ENCODE measurements at places on chromosomes 13 and 19. TPM values are rescaled to one million over a fixed set of nuclear protein-coding genes. Genes with fewer than 3 reads are reported as not detected.

DNA sequence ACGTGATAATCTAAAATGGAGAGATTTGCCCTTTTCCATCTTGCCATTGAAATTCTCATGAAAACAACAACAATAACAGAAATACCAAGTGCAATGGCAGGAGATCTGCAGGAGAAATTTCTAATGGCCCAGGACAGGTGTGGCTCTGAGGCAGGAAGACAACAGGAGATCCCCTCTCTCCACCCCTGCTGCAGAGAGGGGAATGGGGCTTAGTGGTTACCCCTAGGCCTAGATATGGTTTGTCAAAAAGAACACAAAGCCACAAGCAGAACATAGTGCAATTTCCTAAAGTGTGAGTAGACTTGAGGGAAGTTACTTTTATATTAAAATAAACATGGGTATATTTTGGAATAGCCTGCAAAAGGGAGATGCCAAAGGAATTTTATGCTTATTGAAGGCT, 369.5 kb downstream of the KCNRG start:
- no peak for DNase-seq

- no peak for DNase-seq
These were observed 89.7 kb upstream of the MCF2L start for GRCh38 chr13:112879283-112879833.

GRCh38 chr13:92346046-92346445, 880.6 kb upstream of the GPC6 start:
- DNase-seq: no peak

DNA sequence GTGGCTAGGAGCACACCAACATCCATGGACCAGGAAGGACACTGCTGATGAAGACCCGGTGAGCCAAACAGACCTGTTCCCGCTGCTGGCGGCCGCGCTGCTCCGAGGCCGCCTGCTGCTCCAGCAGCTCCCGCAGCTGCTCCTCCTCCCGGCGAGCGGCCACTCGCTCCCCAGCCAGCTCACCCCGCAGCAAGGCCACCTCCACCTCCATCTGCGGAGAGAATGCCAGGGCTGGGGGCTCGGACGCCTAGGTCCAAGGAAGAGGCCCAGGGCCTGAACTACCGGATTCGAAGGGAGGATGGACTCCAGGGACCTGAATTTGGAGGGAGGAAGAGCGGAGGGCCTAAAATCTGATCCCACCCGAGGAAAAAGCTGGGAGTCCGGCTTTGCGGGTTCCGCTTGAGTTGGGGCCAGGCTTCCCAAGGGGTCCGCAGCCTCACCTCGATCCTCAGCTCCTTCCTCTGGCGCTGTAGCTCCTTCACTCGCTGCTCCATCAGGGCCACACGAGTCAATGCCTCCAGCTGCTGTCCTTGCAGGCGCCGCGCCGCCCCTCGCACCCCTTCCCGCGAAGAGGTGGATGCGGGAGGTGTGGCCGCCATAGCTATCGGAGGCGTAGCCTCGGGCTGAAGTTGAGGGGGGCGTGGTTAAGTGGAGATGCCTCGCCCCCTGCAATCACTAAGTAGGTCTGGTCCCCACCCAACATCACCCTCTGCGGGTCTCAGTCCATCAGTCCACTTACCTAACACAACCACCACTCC, 2.7 kb downstream of the PHLDB3 start:
- no peak for DNase-seq

DNA sequence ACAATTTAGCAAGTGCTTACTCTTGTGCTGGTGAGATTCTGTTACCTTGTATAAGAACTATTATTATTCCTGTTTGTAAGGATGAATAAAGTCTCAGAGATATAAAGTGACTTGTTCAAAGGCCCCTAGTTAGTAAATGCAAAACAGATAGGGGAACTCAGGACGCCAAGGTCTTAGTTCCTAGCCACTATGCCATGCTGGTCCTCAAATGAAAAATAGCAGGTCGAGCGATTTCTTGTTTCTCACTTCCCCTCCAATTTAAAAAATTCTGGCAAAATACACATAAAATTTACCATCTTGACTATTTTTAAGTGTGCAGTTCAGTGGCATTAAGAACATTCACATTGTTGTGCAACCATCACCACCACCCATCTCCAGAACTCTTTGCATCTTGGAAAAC, 1.1 kb downstream of the TECR start:
- DNase-seq: no peak

DNA sequence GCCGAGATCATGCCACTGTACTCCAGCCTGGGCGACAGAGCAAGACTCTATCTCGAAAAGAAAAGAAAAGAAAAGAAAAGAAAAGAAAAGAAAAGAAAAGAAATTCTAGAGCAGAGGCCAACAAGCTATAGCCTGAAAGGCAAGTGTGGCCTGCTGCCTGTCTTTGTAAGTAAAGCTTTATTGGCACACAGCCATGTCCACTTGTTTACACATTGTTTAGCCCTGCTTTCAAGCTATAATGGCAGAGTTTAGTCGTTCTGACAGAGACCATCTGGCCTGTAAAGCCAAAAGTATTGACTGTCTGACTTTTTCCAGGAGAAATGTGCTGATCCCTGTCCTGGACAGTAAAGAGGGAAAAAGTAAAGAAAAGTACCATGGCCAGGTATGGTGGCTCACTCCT, 18.3 kb downstream of the NWD1 start:
- DNase-seq: no peak

DNA sequence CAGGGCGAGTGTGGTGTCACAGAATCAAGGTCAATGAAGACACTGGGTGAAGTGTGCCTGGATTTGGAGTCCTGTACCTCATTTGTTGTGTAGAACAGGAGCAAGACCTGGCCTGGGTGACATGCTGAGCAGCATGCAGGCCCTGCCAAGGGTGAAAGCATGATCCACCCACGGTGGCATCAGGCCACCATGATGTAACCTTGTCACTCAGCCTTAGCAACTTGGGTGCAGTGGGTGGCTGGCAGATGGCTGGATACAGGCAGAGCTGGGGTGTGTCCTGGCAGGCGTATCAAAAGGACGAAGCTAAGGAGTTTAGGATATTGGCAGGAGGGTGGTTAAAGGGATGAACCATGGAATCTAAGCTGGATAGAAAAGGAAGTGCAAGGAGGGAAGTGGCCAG, 10.3 kb downstream of the THSD1 start:
- DNase-seq: no peak

DNA sequence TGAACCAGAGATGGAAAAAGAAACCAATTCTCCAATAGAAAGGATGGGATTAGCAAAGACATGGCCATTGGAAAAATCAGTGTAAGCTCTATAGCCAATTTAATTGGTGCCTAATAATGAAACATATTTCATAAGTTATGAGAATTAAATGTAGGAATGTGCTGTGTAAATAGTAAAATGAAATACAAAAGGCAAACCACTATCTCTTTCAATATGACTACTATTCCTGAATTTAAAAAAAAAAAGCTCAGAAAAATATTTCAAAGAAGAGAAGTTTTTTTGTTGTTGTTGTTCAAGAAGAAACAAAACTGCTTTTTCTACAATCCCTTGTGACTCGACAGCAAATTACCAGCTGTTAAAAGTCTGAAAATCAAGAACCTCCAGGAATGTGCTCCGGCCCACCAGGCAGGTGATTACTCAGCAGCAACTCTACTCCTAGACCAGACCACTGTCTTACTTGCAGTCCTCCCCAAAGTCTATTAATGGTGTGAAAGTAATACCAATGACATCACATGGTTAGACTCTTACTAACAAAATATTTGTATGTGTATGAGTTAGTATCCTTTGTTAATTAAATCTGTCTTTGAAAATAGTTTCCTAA, 362.4 kb downstream of the KCTD12 start:
- no peak for DNase-seq

Gene RHPN2
- 22.2 TPM for total RNA-seq

DNA sequence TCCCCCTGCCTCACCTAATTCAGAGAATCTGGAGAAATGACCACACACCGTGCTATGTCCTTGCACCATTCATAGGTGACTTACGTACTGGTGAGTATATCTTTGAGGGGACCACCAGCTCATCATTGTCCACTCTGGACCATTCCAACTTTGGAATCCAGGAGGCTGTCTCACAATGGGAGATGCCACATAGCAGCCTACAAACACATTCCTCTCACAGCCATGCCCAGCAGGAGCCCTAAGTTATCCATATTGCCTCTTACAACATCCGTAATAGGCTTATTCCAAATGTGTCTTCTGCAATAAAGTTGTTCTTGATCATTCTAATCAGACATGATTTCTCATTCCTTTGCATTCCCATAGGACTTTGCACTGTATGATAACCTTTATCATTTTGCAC, 436.7 kb downstream of the EFNB2 start:
- DNase-seq: no peak

DNA sequence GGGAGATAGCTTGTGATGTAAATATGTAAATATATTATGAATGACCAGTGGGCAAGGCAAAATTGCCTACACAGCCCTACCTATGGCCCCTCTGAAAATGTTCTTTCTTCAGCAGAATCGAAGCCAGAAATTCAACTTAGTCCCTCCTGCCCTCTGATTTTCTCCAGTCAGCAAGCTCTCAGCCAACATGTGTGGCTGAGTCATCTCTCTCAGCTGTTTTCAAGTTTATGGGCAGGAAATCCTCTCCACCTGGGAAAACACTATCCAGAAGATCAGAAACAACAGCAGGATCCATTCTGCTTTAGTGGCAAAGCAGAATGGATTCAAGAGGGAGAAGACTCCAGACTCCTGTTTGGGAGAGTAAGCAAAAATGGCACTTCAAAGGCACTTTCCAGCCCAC, 8.9 kb upstream of the ZNF527 start:
- DNase-seq: no peak

DNA sequence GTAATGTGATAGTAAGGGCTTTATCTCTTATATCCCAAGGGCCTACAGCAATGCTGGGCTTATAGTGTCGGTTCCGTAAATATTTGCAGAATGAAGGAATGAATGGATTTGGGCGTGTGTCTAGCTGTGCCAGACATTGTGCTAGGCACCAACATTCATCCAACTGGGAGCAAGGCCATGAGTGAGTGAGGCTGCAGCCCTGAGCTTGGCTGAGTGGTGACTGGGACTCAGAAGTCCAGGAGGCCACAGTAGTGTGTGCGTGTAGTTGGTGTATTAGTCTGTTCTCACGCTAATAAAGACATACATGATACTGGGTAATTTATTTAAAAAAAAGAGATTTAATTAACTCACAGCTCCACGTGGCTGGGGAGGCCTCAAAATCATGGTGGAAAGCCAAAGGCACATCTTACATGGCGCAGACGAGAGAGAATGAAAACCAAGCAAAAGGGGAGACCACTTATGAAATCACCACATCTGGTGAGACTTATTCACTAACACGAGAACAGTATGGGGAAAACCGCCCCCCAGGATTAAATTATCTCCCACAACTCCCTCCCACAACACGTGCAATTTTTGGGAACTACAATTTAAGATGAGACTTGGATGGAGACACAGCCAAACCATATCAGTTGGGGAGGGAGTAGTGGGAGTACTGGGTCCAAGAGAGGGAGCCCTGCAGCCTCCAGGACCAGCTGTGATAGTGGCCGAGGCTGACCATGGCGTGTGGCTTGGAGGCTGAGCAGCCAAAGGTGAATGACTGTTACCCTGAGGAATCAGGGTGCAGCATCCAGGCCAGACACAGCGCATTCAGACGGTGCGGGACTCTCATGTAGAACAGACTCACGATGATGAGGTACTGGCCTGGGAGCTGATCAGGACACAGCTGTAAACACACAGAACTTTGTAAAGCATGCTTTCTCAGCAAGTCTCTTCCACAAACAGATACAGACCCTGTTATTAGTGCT, 104.6 kb downstream of the TEX26 start:
- no peak for DNase-seq

DNA sequence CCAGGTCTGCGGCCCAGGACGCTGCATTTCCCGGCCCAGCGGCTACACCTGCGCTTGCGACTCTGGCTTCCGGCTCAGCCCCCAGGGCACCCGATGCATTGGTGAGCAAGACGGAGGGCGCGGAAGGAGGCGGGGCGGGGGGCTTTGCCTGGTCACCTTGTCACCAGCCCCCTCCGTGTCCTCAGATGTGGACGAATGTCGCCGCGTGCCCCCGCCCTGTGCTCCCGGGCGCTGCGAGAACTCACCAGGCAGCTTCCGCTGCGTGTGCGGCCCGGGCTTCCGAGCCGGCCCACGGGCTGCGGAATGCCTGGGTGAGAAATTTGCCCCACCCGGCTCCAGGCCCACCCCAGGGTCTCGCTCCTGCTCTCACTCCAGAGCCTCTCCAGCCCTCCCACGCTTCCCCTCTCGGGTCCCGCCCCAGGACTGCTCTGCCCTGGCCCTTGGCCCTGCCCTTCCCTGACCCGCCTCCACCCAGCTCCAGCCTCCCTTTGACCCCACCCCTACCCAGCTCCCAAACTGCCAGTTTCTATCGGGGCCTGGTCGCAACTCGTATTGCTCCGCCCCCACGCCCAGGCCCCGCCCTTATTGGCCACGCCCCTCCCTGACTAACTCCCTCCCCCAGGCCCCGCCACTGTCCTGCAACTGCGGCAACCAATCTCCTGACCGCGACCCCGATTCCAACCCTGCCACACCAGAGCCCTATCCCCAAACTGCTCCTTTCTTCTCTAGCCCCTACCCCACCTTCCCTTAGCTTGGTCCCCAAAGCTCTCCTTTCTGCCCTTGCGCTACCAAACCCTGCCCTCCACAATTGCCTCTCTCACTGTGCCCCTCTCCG, 8.6 kb downstream of the LTBP4 start:
- no peak for DNase-seq

Gene NALCN
- total RNA-seq: 2.1 TPM

Gene FCGBP
- 2.5 TPM for total RNA-seq

Gene SCN1B
- total RNA-seq: 2.8 TPM

Gene IFI30
- total RNA-seq: 0.32 TPM

Gene FGF21
- not detected for total RNA-seq

- no peak for DNase-seq
These were observed 921.6 kb upstream of the PCDH20 start for GRCh38 chr13:62337109-62337880.

Gene RPL36
- total RNA-seq: 947 TPM

Gene DKKL1
- 9.9 TPM for total RNA-seq

Gene CERS1
- total RNA-seq: 9.4 TPM

Gene BORCS8
- 28.4 TPM for total RNA-seq

GRCh38 chr13:77966671-77967070, 48.0 kb upstream of the EDNRB start:
- no peak for DNase-seq

Gene URAD
- total RNA-seq: not detected

DNA sequence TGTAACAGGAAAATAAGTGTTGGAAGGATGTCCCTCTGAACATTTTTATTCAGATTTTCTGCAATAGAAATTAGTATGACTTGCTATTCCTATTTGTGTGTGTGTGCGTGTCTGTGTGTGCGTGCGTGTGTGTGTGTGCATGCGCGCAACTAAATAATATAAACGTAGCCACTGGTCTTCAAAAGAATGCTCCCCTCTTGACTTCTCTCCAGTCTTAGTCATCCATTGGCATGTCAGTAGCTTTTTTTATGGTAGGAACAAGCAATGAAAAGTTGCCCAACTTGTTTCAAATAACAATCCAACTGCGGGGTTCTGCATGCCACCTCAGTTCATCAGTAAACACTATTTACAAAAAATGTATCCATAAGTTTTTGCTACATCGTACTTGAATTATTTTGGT, 249.6 kb downstream of the GPC6 start:
- no peak for DNase-seq

Gene CYP4F2
- total RNA-seq: not detected

- DNase-seq: no peak
These were observed 504.8 kb downstream of the SLITRK1 start for GRCh38 chr13:83377491-83377890.

GRCh38 chr13:72556945-72557344, 170.5 kb downstream of the MZT1 start:
- DNase-seq: no peak

Gene VASP
- total RNA-seq: 54.8 TPM

Data from mesothelial cell of epicardium (in vitro differentiated cells).